ENCODE measurements at places on chromosomes 7 and 10.

DNA sequence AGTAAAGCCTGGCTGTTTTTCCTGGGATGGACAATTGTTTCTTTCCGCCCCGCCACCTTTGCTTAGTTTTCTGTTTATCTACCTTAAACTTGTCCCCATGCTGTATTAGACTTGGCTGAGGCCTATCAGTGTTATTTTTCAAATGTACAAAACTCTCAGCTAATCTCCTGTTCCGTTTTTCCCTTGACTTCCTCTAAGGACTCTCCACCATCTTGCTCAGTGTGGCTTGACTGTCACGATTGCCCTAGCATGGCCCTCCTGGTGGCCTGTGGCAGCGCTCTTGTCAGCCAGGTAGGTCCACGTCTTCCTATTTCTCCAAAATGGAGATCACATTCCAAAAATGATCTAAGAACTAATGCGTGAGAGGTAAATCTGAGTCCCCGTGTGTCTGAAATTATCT lies 36.7 kb downstream of the BAIAP2L1 start:
- DNase-seq = no peak

- DNase-seq = no peak
These were observed 284.7 kb upstream of the AKR1E2 start for GRCh38 chr10:4541292-4541691.

GRCh38 chr7:38781991-38782390 lies 127.0 kb downstream of the VPS41 start:
- no peak for DNase-seq

- no peak for DNase-seq
These were observed 14.6 kb downstream of the GBX1 start for GRCh38 chr7:151152643-151153513.

- DNase-seq = peak; percentile 51
These were observed 160.8 kb downstream of the SPAG6 start for GRCh38 chr10:22505911-22506685.

- DNase-seq = peak; percentile 67
These were observed 85.8 kb downstream of the NRP1 start for GRCh38 chr10:33248638-33249037.

GRCh38 chr7:27199849-27200760 lies at the start of gene HOXA13:
TSS of gene HOXA13 (minus strand) at chr7:27200091. CDS start at chr7:27200077, 14 bp downstream.
- no peak for DNase-seq

- no peak for DNase-seq
These were observed 332.5 kb downstream of the ZWINT start for GRCh38 chr10:56028298-56029132.

- peak; percentile 60 for DNase-seq
These were observed 32.1 kb upstream of the MDFIC start for GRCh38 chr7:114889646-114890285.

DNA sequence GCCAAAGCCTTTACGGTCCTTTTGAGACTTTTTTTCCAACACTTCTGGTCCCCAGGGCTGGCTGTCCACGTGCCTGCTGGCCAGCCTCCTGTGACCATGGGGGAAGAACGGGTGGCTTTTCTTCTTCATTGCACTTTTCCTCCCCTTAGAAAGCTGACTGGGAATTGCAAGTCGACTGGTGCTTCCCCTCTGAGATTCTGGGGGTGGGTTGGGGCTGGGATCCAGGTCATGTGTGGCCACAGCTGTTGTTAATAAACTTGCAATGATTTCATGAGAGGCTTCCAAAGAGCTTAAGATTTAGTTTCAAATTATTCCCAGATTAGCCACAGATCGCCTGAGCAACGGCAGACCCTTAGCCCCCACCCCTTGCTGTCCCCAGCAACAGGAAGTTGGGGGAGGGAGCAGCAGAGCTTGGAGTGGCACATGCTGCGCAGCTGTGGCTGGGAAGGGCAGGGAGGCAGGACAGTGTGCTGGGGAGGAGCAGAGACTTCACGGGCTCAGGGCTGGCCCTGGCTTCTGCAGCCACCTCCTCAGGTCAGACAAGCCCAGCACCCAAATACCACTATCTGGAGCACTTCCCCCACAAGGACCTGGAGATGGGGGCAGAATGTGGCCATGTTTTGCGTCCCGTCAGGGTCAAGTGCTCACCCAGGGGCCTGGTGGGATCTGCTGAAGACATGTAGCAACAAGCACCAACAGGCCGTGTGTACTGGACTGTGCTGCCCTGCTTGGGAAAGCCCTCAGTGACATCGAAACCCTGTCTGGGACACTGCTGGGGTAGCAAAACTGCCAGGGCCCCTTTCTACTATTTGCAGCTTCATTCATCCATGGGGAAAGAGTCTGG lies 147.1 kb downstream of the RNF216 start:
- no peak for DNase-seq

DNA sequence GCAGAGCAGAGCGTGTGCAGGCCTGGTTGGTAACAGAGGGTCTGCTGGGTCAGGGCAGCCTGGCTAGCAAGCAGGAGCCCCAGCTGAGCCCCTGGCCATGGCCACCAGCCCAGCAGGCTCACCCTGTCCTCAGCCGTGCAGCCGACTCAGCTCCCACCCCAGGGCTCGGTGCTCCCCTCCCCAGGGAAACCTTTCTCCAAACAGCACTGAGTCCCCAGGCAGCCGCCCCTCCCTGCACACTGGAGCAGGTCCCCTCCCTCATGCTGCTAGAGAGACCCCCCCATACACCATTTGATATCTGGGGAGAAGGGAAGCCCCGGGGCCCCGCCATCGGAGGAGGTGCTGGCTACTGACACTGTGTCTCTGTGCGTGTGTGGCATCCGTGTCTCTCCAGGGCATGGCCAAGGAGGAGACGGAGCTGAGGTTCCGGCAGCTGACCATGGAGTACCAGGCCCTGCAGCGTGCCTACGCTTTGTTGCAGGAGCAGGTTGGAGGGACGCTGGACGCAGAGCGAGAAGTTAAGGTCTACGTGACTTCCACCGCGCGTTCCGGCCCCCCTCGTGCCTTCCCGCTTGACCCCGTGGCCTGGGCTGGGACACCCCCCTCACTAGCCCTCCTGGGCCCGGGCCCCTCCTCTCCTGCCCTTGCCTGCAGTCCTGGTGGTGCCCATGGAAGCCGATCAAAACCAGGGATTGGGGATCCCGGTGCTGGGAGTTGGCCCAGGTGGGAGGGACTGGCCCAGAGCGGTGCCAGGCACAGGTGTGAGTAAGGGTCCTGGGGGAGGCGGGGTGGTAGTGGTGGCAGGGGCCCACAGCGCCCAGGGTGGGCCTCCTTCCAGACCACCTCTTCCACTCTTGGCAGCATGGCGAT lies 45.0 kb upstream of the DPYSL4 start:
- no peak for DNase-seq

- DNase-seq = no peak
These were observed 217.7 kb downstream of the PRKG1 start for GRCh38 chr10:51291961-51292360.

DNA sequence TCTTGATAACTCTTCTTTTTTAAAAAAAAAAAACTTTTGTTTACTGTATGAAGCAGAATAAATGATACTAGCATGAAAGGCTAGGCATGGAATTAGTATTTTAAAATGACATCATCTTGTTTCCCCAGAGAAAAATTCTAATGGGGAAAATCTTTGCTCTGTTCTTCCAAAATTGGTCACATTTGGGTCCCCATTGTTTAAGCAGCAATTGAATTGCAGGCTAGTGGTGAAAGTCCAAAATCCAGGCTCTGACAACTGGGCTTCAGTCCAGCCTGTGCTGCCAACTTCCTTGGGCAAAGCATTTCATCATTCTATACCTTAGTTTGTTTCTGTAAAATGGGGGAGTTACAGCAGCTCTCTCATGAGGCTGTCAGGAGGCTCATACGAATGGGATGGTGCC lies 726.4 kb downstream of the KCNMA1 start:
- DNase-seq = no peak

GRCh38 chr7:157829491-157829890 lies 492.7 kb downstream of the DNAJB6 start:
- DNase-seq = no peak

DNA sequence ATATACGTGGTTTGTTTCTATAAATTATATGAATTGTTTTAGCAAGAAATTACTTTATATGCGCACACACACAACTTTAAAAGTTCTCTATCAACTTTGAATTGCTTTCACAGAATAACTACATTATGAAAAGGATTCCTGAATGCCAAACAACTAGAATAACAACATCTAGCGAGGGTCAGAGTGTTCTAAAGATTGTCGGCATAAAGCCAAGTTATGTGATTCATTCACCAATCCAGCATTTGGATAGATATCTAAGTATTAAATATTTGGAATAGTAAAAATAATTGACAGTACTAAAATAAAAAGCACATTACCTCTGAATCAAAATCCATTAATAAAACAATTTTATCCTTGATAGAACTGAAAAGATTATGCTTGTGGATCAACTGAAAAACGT lies 125.3 kb upstream of the AMPH start:
- no peak for DNase-seq

DNA sequence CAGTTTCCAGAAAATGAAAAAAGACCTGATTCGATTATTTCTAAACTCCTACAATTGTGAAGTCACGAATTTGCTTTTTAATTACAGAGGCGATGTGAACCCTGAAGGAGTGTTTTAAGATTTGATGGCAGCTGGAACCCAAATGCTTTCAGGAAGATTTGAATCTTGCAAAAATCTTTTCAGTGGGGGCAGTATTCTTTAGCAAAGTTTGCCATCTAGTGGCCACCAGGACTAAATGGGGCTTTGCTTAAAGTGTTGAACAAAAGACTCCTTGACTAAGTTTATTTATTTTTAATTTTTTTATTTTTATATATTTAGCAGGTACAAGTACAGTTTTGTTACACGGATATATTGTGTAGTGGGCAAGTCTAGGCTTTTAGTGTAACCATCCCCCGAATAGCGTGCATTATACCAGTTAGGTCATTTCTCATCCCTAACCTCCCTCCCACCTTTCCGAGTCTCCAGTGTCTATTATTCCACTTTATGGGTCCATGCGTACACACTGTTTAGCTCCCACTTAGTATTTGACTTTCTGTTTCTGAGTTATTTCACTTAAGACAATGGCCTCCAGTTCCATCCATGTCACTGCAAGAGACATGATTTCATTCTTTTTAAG lies 98.8 kb downstream of the CACNB2 start:
- no peak for DNase-seq

DNA sequence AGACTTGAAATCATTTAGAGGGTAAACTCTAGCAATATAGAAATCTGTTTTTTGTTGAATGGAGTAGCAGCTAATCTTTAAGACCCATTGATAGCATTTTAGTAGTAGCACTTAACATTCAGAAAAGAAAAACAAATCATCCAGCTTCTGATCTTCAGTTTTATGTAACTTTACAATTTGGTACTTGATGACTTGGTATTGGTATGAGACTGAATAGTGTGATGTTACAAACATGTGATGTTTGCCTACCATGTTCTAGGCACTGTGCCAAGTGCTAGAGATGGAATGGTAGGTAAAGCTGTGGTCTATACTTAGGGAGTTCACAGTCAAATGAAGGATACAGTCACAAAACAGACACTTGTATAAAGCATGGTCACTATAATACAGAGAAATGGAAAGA lies 21.3 kb downstream of the ZEB1 start:
- no peak for DNase-seq

- DNase-seq = no peak
These were observed 16.2 kb downstream of the CNNM1 start for GRCh38 chr10:99345350-99345749.

- no peak for DNase-seq
These were observed 84.0 kb downstream of the CHST15 start for GRCh38 chr10:124009231-124010015.

DNA sequence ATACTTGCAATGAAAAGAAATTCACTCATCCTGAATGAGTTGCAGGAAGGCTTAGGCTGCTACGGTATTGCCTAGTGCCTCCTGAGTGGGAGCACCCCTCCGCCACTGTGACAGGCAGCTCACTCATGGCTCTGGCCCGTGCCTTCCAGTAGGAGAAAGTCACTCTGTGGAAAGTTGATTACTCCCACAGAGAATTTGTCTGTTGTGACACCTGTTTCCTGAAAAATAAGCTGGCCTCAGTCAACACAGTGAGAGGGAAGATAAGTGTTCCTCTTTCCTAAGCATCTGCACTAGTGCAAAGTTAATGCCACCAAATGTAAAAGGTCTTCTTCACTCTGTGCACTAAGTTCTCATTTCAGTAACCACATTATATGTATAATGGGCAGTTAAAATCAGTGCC lies 158.8 kb upstream of the INHBA start:
- DNase-seq = no peak

GRCh38 chr10:117926491-117926890 lies 120.2 kb downstream of the RAB11FIP2 start:
- DNase-seq = no peak

DNA sequence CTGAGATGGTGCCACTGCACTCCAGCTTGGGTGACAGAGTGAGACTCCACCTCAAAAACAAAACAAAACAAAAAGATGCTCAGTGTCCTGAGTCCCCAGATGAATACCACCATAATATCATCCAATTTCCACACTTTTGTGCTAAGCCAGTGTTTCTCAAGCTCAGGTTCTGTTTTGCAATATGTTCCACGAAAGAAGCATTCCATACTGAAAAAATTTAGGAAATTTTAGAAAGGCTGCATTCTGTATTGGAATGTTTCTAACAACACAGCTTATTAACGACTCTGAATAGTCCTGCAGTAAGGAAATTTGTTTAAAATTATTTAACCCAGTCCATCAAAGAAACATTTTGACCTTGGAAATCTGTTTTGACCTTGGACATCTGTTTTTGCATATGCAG lies 142.4 kb downstream of the EPC1 start:
- no peak for DNase-seq

GRCh38 chr7:68107968-68108367 lies 1111.3 kb downstream of the TYW1 start:
- DNase-seq = no peak

DNA sequence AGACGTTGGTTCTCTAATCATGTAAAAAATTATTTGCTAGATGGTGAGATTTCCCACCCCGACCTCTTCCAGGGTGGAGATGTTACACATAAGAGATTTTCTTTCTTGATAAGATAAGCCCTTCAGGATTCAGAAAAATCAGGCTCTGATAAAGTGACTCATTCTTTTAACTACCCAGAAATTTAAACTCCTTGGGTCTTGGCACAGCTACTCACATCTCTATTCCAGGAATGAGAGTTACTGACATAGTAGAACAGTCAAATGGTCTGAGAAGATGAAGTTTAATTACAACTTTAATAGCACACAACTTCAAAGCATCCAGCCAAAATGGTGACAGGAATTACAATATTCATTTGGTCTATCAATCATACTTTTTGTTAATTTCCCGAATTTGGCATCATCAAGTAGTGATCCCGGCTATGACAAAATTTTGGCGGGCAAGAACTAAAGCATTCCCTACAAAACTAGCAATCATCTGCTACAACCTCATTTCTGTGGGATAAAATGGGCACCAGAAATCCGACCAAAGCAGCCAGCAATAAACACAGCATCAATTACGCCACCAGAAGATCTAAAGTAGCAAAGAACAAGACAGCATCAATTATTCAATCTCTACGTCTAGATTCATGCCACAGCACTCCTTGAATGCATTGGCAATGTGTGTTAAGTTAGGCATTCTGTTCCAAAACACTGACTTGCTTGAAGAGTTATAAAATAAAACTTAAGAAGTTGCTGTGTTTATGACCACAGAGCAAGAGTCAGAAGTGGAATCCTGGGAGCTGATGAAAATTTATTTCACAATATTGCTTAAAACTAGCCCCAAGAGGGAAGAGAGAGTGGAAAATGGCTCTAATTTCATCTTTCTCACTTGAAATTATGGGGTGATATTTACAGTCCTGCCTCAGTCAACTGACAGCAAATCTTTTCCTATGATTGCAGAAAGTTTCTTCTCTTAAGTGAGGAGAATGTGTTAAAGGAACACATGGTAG lies 565.7 kb upstream of the ANKRD30A start:
- DNase-seq = no peak
